ENCODE measurements at places on chromosomes 4 and X.

DNA sequence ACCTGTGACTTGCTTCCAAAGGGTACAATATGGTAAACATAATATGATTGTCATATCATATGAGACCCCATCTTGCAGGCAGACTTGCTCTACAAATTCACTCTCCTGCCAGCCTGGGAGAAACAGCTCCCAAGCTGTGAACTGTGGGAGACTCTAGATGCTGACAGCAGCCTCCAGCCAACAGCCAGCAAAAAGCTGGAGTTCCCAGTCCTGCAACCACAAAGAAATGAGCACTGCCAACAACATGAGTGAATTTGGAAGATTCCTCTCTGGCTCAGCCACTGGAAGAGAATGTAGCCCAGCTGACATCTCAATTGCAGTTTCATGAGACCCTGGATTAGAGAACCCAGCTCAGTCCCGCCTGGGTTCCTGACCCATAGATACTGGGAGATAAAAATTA is 145.4 kb downstream of the QDPR start:
- DNase-seq: no peak

DNA sequence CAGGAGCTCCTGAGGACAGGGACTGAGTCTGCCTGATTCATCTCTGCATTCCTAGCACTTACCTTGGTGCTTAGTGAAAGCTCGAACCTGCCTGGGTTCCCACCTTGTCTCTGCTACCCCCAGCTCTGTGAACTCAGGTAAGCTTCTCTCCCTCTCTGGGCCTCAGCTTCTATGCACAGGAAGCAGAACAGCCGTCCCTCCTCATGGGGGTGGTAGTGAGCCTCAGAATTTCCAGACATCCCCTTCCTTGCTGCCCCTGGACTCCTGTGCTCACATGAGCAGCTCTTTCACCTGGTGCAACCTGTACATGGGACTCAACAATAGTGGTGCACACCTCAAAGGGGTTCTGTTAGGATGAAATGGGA is 50.8 kb downstream of the HTRA3 start:
- DNase-seq: no peak

DNA sequence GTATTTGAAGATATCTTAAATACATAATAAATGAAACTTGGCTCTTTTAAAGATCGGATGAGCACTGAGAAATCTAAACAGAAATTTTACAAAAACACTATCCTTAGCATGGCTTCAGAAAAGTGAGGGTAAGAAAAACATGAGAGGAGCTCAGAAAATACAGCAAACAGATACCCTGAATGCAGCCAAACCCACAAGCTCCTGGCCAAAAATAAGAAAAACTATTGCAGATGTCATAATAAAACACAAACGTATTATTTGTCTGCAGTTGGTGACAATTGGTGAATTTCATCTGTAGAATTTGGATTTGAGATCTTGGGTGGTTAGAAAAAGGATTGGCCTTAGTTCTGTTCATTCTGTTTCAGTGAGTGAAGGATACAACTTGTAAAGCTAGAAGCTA is 603.9 kb downstream of the INPP4B start:
- DNase-seq: no peak

GRCh38 chr4:142845293-142846107 is 601 bp downstream of the INPP4B start:
- DNase-seq: peak; percentile 25

DNA sequence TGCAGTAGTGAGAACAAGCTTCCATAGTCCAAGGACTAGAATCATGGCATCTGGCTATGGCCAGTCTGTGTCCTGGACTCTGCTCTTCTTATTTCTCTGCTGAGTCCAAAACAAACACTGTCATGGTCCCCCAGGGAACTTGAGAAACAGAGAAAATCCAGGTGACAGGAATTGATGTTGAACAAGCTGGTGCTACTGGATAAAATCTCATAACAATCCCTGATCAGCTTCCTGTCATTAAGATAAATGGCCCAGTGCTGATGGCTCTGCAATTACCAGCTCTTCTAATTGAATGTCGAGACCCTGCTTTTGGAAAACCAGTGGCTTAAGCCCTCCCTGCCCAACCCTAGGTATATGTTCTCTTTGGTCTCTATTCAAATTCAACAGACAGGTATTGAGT is 58.8 kb upstream of the ARHGAP36 start:
- no peak for DNase-seq

- DNase-seq: no peak
Observed at GRCh38 chr4:159297091-159297490, 194.2 kb downstream of the RAPGEF2 start.
